Posterior vena cava (tissue), 2 donors: ENCODE measurements at places on chromosomes 16 and 17.
A peak's percentile ranks its signal among the peaks of the same experiment; 100 is the strongest.

- DNase-seq = peak; percentile 57
Observed at GRCh38 chr16:56970934-56971767, 9.4 kb downstream of the CETP start.

GRCh38 chr17:71978435-71978834, 142.4 kb upstream of the SOX9 start:
- no peak for DNase-seq

GRCh38 chr17:37713028-37713431, 31.8 kb downstream of the HNF1B start:
- DNase-seq = no peak

DNA sequence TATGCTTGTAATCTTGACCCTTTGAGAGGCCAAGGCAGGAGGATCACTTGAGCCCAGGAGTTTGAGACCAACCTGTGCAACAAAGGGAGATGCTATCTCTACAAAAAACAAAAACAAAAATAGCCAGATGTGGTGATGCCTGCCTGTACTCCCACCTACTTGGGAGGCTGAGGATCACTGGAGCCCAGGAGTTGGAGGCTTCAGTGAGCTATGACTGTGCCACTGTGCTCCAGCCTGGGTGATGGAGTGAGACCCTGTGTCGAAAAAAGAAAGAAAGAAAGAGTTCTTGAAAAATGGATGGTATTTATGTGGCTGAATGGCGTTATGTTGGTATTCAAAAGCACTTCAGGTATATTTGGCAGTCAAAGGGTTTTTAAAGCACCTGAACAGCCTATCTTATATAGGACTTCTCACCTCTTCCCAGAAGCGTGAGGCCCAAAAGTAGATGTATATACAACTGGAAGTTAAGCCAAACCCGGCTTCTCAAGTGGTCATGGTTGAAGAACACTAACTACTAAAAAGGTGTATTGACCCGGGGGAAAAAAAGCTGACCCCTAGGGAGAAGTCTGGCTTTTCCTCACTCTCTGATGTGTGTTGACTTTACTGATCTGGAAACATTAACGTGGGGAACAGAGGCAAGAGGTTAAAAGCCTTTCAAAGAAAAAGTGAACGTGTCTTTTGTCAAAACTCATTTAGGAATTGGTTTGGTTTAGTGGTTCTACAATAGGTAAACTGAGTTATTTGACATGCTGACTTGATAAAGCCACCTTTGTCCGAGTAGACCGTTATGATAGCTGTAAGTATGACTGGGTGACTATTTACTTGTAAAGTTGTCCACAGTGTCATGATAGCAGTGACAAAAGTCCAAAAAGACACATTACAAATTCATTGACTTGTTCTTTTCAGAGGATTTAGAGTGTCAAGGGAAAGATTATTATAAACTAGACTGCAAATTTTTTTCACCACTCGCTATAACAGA, 183.4 kb downstream of the IRX3 start:
- no peak for DNase-seq

DNA sequence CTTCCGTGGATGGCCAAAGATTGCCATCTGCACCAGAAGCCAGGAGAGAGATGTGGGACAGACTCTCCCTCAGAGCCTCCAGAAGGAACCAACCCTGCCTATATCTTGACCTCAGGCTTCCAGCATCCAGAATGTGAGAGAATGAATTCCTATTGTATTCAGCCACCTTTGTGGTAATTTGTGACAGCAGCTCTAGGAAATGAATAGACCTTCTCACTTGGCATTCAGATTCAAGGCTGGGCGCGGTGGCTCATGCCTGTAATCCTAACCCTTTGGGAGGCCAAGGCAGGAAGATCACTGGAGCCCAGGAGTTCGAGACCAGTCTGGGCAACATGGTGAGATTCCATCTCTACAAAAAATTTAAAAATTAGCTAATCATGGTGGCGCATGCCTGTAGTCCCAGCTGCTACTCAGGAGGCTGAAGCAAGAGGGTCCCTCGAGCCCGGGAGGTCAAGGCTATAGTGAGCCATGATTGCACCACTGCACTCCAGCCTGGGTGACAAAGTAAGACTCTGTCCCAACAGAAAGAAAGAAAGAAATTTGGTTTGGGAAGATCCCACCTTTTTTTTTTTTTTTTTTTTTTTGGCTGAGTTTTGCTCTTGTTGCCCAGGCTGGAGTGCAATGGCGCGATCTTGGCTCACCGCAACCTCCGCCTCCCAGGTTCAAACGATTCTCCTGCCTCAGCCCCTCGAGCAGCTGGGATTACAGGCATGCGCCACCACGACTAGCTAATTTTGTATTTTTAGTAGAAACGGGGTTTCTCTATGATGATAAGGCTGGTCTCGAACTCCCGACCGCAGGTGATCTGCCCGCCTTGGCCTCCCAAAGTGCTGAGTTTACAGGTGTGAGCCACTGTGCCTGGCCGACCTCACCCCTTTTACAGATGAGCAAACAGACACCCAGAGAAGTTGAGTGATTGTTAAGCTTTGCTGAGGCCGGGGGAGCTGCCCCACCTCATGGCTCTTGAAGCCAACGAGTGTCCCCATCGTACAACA, 4.3 kb upstream of the CPSF4L start:
- DNase-seq = no peak

- no peak for DNase-seq
Observed at GRCh38 chr16:87789437-87790291, 23.9 kb upstream of the KLHDC4 start.

- peak; percentile 76 for DNase-seq
Observed at GRCh38 chr17:4998732-4999429, 1.1 kb downstream of the KIF1C start.

- DNase-seq = no peak
Observed at GRCh38 chr16:21708533-21709115, 44.9 kb downstream of the OTOA start.

- peak; percentile 75 for DNase-seq
Observed at GRCh38 chr17:1571341-1571704, 8.7 kb upstream of the PITPNA start.

- DNase-seq = no peak
Observed at GRCh38 chr16:85778873-85779272, 20.5 kb downstream of the EMC8 start.

GRCh38 chr17:35534576-35535093, 2.8 kb downstream of the SLFN12L start:
- DNase-seq = no peak

DNA sequence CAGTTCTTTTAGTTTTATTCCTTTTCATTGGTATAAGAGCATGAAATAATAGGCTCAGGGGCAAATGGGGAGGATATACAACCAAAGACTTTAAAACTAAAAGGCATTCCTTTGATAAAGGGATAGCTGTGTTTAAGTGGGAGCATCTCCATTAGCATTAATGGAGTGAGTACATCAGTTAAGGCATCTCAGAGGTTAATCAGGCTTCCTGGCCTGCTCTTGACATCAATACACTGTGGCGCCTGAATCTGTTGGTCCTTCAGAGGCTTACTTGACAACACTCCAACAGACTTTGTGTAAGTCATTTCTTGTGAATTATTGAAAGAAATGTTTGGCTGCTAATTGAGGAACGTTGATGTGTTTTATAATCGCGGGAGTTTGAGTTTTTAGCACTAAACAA, 230.7 kb downstream of the BCAS3 start:
- no peak for DNase-seq

DNA sequence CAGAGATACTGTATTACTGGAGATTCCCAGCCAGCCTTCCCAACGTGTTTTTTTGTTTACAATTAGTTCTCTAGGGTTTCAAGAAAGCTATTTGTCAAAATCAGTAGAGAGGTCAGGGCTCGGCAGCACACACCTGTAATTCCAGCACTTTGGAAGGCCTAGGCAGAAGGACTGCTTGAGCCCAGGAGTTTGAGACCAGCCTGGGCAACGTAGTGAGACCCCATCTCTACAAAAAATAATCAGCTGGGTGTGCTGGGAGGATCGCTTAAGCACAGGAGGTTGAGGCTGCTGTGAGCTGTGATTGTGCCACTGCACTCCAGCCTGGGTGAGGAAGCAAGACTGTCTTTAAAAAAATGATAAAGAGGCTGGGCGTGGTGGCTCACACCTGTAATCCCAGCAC, 19.4 kb downstream of the CBX1 start:
- DNase-seq = no peak

GRCh38 chr16:18800293-18800692, 1.1 kb downstream of the ARL6IP1 start:
- no peak for DNase-seq

DNA sequence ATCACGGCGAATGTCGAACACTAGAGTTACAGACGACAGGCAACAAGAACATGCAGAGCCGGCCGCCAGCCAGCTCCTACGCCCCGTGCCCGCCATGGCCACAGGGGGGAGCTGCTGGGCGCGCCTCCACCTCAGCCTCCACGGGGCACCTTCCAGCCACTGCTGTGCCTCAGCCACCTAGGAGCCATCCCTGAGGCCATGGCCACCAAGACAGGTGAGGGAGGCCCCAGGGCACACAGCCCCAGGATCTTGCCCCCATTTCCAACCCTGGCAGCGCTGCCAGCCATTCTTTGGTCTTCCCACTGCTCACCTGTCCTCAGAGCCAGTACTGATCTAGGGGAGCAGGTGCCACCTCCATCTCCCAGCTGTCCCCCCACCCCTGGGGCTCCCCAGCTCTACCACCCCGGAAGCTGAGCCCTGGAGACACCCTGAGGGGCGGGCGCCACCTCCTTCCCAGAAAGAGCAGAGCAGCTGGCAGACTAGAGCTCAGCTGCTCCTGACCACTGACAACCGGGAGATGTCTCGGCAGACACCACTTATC, 11.8 kb downstream of the GNPTG start:
- DNase-seq = no peak

DNA sequence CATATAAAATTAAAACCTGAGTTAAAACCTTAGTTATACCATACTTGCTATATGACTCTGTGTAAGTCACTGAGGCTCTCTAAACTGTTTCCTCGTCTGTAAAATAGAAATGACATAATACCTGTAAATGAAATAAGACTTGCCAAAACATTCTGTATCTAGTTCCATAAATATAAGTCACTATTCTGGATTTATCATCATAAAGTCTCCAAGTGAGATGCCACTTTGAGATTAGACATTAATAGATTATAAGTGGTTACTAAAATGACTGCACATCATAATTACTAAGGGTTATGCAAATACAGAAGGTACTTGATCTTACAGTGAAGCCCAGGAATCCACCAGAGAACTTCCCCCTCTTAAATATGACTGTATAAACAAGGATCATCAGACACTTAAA, 12.0 kb upstream of the BRIP1 start:
- no peak for DNase-seq

GRCh38 chr17:81049973-81050551, 15.1 kb downstream of the BAIAP2 start:
- DNase-seq = no peak

- DNase-seq = no peak
Observed at GRCh38 chr17:49820773-49821172, 27.1 kb downstream of the TAC4 start.

- DNase-seq = no peak
Observed at GRCh38 chr17:28917465-28917864, 14.6 kb upstream of the DHRS13 start.

DNA sequence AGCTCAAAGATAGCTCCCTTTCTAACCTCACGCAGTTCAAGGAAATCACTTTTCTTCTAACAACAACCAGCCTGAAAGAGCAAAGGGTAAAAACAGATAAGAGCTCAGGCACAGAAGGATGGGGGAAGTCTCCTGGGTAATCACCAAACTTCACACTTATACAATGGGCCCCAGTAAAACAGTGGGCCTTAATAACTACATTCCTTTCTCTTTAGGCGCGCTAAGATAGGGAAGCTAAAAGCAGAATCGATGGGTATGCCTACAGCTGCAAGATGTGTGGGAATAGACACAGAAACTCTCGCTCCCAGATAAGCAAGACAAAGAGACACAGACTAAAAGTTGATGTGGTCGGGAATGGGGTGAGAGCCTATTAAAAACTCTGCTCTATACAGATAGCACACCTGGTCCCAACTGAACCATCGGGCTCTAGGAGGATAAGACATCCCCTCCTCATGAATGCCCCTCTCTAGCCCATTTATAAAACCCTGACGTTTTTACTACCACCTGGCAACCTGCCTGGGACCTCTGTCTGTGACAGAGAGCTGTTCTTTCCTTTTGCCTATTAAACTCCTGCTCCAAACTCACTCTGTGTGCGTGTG, 826 bp downstream of the LYZL6 start:
- DNase-seq = no peak

DNA sequence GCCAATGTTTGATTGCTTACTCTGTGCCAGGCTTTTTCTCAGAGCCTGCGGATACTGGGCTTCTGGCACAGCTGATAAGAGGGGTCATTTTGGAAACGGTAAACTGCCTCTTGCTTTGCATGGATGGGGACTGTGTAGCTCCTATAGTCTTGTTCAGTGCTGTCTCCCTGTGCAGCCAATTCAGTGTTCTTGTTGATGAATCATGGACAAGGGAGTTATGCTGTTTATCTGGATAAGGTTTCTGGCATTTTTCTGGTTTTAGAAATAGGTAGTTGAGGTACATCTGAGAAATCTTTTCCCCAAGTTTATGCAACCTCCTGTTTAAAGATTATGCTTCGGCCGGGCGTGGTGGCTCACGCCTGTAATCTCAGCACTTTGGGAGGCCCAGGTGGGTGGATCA, 16.7 kb upstream of the TANGO6 start:
- DNase-seq = no peak

- no peak for DNase-seq
Observed at GRCh38 chr16:11218604-11218962, 37.4 kb downstream of the SOCS1 start.

- no peak for DNase-seq
Observed at GRCh38 chr16:15915555-15916081, 27.2 kb upstream of the CEP20 start.

DNA sequence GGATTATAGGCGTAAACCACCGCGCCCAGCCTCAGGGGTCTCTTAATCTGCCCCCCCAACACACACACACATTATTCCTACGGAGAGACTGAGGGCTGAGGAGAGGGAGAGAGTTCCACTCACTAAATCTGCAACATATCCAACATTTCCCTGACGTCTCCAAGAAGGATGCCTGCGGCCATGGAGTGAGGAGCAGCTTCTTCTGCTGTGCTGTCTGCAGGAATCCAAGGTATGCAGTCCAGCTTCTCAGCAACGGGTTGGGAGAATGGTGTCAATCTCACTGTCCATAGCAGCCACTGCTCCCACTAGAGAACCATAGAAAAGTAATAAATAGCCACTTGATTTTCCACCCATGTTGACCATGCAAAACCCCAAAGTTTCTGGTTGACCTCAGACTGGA, 5.1 kb upstream of the PLXDC1 start:
- no peak for DNase-seq

GRCh38 chr17:80558046-80558445, 13.4 kb downstream of the RPTOR start:
- DNase-seq = peak; percentile 20

GRCh38 chr16:86213437-86214205, 296.7 kb upstream of the FOXF1 start:
- DNase-seq = no peak

- DNase-seq = no peak
Observed at GRCh38 chr16:57549730-57550129, 7.3 kb downstream of the ADGRG5 start.
